ENCODE measurements at places on chromosomes 1 and 21. TPM values are rescaled to one million over a fixed set of nuclear protein-coding genes. Genes with fewer than 3 reads are reported as not detected.

CLCNKB gene
- not detected for polyA plus RNA-seq

SERPINC1 gene
- polyA plus RNA-seq = 5.6 TPM

MNDA gene
- polyA plus RNA-seq = 4.3 TPM

MTFR1L gene
- polyA plus RNA-seq = 77.2 TPM

AGRN gene
- polyA plus RNA-seq = not detected

PDE4B gene
- 19.6 TPM for polyA plus RNA-seq

HES5 gene
- not detected for polyA plus RNA-seq

SLAMF9 gene
- not detected for polyA plus RNA-seq

SH3BGRL3 gene
- polyA plus RNA-seq = 45.0 TPM

IGSF9 gene
- 0.56 TPM for polyA plus RNA-seq

Measured in muscle of arm (tissue), 14 donors.